ENCODE measurements at places on chromosomes 1 and 21.

DNA sequence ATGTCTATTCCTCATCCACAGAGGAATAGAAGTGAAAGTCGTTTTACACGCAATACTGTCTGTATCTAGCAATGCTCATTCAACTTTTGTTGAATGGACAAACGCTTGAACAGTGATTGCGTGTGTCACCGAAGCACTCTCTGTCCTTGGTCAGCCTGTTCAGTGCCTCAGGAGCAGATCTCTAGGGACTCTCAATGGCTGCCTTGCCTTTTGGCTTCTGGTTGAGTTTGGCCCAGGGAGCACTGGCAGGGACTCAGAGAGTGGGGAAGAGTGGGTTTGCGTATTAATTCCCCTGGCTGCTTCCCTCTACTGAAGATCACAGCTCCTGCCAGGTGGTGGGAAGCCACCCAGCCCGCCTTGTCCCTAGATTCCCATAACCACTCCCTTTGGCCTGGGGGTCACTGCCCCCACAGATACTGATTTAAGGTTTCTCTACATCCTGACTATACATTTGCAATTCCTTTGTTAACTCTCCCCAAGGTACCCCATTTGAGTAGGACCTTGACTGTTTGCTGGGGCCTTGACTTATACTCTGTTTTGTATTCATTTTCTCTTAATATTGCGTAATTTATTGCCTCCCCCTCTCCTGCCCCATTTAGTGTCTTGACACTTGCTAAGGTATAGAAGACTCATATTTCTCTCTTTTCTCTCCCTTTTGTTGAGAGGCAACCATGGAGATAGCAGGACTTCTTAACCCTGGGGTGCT, 61.7 kb upstream of the USP24 start:
- DNase-seq: no peak

- DNase-seq: no peak
These were observed 5.1 kb downstream of the CLCNKA start for GRCh38 chr1:16026723-16027484.

GRCh38 chr1:3471356-3472087, 17.1 kb downstream of the ARHGEF16 start:
- DNase-seq: no peak

- no peak for DNase-seq
These were observed 64.9 kb downstream of the SLC45A1 start for GRCh38 chr1:8382608-8383505.

- no peak for DNase-seq
These were observed 1.5 kb downstream of the SHISA4 start for GRCh38 chr1:201890223-201890622.

DNA sequence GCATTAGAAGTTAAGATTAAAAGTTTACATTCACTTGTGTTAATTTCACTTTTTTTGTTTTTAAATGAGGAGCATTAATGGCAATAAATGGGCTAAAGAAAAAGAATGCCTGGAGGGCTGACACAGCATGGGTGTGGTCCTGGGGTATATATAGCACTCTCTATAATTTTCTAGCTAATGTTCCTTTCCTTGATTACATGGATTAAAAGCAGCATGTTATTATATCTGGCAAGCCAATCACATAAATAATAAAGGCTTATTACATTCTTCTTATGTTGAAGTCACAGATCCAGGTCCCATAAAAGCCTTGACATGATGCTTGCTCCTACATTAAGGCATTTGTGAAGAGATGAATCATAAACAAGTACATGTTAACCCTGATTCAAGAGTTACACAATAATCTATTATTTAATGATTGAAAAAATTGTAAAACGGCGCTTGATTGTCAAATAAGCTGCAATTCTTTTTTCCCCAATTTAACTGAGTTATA, 91.4 kb downstream of the LYPLAL1 start:
- DNase-seq: no peak

GRCh38 chr1:7614576-7615074, 156.5 kb upstream of the VAMP3 start:
- DNase-seq: no peak

DNA sequence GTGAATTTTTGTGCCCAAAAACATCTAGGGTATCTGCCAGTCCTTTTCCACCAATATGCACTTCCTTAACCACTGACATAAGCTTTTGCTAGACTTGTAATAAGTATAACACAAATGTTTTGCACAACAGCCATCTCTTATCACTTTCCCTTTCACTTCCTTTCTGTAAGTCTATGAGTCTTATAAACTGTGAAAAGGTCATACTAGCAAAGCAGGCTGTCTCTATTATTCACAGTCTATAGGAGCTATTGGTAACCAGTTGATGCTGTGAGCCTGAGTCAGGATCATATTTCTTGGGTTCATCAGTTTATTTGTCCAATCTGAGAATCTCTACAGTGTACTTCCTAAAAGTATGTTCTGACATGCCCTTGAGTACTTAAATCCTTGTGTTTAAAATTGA, 172.6 kb downstream of the CHRM3 start:
- DNase-seq: no peak

- no peak for DNase-seq
These were observed at the start of gene CCDC190 for GRCh38 chr1:162861101-162861500. Gene CCDC190, minus strand, starts transcription at chr1:162861175. Its CDS starts 1,529 bp downstream, at chr1:162859646.

GRCh38 chr1:192158181-192158580, at the start of gene RGS18:
Gene RGS18, plus strand, starts transcription at chr1:192158462. Its CDS starts 176 bp downstream, at chr1:192158638.
- DNase-seq: no peak

DNA sequence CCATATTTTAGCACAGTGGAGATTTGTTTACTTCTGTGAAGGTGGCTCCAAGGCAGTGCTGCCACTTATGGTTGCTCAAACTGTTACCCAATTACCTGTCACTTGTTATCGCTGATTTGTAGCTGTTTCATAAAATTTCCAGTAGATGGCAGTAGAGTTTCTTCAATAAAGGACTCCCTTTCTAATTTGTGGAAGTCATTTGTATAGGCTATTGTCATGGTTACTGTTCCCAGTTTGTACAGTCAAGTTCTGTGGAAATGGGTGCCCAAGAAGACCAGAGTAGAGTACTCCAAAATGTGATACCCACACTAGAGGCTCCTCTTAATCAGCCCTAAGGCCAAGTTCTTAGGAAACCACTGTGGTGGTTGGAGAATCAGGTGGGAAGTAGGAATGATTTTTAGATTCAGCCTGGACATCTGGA, 186.1 kb downstream of the CLEC20A start:
- no peak for DNase-seq

GRCh38 chr1:200831091-200831490, 41.7 kb upstream of the GPR25 start:
- DNase-seq: no peak

- DNase-seq: no peak
These were observed 16.3 kb upstream of the COL6A1 start for GRCh38 chr21:45965084-45965809.

GRCh38 chr1:170669586-170670530, 5.9 kb downstream of the PRRX1 start:
- DNase-seq: no peak

GRCh38 chr1:101088431-101088830, 62.8 kb upstream of the DPH5 start:
- no peak for DNase-seq

GRCh38 chr1:177567393-177567792, 396.6 kb downstream of the BRINP2 start:
- DNase-seq: no peak

- DNase-seq: no peak
These were observed 217.6 kb upstream of the NFIA start for GRCh38 chr1:60864722-60865121.

DNA sequence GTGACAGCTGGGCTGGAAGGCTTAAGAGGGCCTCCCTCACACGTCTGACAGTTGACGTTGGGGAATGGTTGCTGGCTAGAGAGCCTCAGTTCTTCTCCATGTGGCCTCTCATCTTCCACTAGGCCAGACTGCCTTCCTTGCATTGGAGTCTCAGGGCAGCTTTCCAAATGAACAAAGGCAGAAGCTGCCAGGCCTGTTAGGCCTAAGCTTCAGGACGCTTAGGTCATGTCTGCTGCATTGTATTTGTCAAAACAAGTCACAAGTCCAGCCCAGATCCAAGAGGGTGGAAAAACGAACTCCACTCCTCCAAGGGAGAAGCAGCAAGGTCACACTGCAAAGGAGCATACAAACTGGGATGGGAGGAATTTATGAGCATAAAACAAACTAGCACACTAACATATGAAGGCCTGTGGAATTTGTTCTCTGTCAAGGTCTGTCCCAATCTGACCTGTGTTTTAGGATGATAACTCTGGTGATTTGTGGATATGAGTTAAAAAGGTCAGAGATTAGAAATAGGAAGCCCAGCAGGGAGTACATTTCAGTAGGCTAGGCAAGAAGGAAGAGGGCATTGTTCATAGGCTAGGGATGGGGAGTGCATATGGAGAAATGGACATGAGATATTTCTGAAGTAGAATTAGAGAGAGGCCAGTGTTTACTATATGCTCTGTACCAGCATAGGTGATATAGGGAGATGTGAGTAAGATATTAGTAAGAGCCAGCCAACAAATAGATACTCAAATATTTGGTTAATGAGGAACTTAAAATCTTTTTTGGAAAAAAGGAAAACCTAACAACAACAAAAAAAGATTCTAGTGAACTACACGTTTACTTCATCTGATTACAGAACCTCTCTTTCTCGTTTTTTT, 29.1 kb upstream of the CNN3 start:
- DNase-seq: no peak

DNA sequence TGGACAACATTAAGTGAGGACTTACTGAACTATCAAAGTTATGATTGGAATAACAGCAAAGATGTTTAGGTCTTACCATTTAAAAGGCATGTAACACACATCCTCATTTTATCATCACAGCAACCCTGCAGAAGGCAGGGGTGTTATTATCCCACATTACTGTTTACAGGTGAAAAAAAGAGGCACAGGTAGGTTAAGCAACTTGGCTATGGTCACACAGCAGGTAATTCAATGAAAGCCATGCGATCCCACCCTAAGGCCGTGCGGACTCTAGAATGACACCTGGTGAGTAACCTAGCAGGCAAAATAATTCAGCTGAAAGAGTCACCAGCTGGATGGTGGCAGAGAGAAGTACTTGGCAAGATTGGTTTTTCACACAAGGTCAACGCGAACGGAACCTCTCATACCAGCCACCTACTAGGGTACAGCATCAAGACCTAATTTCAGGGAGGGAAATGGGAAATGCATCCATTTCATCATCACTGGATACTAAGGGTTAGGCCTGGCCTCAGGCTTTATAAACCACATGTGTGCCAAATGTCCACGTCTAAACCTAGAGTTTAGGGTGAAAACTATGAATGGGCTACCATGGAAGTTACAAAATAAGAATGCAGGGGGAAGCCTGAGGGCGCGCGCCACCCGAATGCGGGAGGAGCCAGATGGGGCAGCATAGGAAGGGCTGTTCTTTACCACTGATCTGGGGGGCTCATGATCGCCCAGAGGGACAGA, 85.3 kb downstream of the SLC66A1 start:
- no peak for DNase-seq
